ENCODE measurements at places on chromosomes 5 and 9. TPM values are rescaled to one million over a fixed set of nuclear protein-coding genes. Genes with fewer than 3 reads are reported as not detected.
A peak's percentile ranks its signal among the peaks of the same experiment; 100 is the strongest.

Gene CDX1
- not detected for total RNA-seq

Gene IL9
- not detected for total RNA-seq

Gene SERF1A
- total RNA-seq = 5.0 TPM

Gene ADRA1B
- total RNA-seq = not detected

Gene ZFYVE16
- total RNA-seq = 5.9 TPM

Gene DAB2IP
- 0.54 TPM for total RNA-seq

Gene OR1L6
- not detected for total RNA-seq

Gene IL31RA
- total RNA-seq = not detected

Gene INSL6
- total RNA-seq = not detected

DNA sequence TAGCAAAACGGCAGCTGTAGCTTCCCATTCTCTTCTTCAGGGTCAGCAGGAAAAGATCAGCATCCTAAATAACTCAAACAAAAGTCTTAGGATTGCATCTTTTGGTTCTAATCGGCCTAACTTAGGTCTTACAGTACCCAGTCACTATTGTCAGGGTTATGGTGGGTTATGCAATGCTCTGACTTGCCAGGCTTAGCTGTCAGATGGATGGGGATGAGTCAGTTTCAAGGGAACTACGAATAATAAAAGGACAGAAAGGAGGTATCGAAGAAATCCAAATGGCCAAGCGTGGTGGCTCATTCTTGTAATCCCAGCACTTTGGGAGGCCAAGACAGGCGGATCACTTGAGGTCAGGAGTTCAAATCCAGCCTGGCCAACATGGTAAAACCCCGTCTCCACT lies 46.5 kb downstream of the PPP1R2B start:
- no peak for DNase-seq
- H3K27ac ChIP-seq = no peak overlapping the region
- no peaks in the 10 kb centered on the region for H3K36me3 ChIP-seq
- peaks cover 25% of the 10 kb centered on the region for H3K4me1 ChIP-seq
- H3K4me3 ChIP-seq = no peak overlapping the region

GRCh38 chr9:137039611-137040366 lies 6.2 kb downstream of the NPDC1 start:
- no peak for DNase-seq
- H3K4me1 ChIP-seq = peaks cover 8% of the 10 kb centered on the region
- no peak overlapping the region for H3K27ac ChIP-seq
- no peaks in the 10 kb centered on the region for H3K36me3 ChIP-seq
- no peak overlapping the region for H3K4me3 ChIP-seq

DNA sequence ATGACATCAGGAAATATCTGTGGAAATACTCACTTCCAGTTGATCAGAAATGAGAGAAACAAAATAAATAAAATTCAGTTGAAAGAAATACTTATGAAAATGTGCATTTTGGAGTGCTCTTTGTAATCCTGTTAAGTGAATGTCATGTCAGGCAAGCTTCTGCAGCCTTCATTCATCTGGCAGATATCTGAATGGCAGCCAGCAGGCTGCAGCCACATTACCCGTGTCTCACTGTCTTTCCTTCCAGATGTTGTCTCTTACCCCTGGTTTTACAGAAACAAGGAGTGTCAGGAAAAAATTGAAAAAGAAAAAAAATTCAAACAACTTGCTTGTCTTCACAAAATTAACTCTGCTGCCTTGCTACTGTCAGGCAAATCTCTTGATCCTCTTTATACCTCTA lies 445.0 kb upstream of the RIOK2 start:
- H3K36me3 ChIP-seq = no peaks in the 10 kb centered on the region
- no peaks in the 10 kb centered on the region for H3K27me3 ChIP-seq
- no peak overlapping the region for H3K4me3 ChIP-seq
- no peak overlapping the region for H3K27ac ChIP-seq
- no peaks in the 10 kb centered on the region for H3K4me1 ChIP-seq

- H3K27me3 ChIP-seq = no peaks in the 10 kb centered on the region
- no peaks in the 10 kb centered on the region for H3K4me1 ChIP-seq
- no peak for DNase-seq
- H3K4me3 ChIP-seq = no peak overlapping the region
- H3K36me3 ChIP-seq = no peaks in the 10 kb centered on the region
- no peak overlapping the region for H3K27ac ChIP-seq
Observed at GRCh38 chr5:28012538-28012937, 974.2 kb upstream of the CDH9 start.

- H3K36me3 ChIP-seq = peaks cover 2% of the 10 kb centered on the region
- peaks cover 5% of the 10 kb centered on the region for H3K27me3 ChIP-seq
- DNase-seq = no peak
- peaks cover 22% of the 10 kb centered on the region for H3K4me1 ChIP-seq
Observed at GRCh38 chr5:14441641-14442040, 140.0 kb upstream of the OTULINL start.

DNA sequence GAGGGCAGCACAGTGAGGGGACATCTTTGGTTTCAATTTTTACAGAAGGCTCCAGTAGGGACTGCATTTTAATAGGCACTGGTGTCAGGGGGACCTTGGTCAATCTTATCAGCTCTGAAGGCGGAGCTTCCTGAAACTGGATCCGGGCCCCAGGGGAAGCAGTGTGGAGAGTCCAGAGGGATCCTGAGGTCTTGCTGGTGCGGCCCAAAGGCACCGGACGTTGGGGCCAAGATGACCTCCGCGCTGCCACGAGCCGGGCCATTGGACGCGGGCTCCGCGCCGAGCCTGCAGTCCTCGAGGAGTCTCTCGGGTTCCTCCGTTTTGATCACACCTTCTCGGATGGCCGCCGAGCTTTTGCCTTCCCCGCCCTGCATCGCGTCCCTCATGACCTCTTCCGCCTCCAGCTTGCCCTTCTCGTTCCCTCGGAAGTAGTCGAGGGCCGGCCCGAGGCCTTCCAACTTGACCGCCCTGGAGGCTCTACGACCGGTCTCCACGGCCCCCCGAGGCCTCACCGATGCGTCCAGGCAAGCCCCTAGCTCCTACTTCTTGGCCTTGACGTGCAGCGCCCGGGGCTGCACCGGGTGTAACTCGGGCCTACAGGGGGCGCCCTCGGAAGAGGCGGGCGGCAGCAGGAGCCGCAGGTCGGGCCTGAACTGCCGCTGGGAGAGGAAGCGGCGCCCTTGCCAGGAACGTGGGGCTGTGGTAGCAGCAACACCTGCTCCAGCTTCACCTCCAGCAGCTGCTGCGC lies 18.8 kb downstream of the C5orf52 start:
- no peaks in the 10 kb centered on the region for H3K36me3 ChIP-seq
- no peak overlapping the region for H3K27ac ChIP-seq
- H3K4me3 ChIP-seq = no peak overlapping the region
- no peaks in the 10 kb centered on the region for H3K4me1 ChIP-seq
- DNase-seq = peak; percentile 22
- H3K27me3 ChIP-seq = no peaks in the 10 kb centered on the region

GRCh38 chr5:135357685-135358084 lies 41.3 kb downstream of the MACROH2A1 start:
- H3K4me1 ChIP-seq = peaks cover 4% of the 10 kb centered on the region
- H3K27ac ChIP-seq = no peak overlapping the region
- no peak for DNase-seq

- no peaks in the 10 kb centered on the region for H3K36me3 ChIP-seq
- H3K4me3 ChIP-seq = no peak overlapping the region
- H3K4me1 ChIP-seq = no peaks in the 10 kb centered on the region
- H3K27me3 ChIP-seq = peaks cover 5% of the 10 kb centered on the region
Observed at GRCh38 chr5:36033486-36033885, 33.2 kb downstream of the UGT3A2 start.

DNA sequence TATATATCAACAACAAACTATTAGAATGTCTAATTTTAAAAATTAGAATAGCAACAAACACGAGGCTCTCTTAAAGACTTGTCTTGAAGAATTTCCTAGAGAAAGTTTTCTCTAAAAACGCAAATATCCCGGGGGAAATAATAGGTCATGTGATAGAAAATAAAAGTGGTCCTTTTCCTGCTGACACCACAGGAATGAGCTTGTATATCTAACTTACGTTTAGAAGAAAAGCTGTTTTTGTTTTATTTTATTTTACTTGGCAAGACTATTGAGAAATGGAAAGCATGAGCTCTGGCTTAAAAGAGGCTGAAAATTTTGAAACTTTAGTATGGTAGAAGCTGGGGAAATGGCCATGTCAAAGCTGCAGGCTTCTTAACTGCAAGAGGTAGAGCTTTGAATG lies 465.0 kb downstream of the AGTPBP1 start:
- H3K27me3 ChIP-seq = peaks cover 3% of the 10 kb centered on the region
- no peaks in the 10 kb centered on the region for H3K4me1 ChIP-seq
- no peaks in the 10 kb centered on the region for H3K36me3 ChIP-seq
- H3K27ac ChIP-seq = no peak overlapping the region

- no peaks in the 10 kb centered on the region for H3K27me3 ChIP-seq
- no peak for DNase-seq
- H3K4me1 ChIP-seq = no peaks in the 10 kb centered on the region
- no peak overlapping the region for H3K4me3 ChIP-seq
- H3K36me3 ChIP-seq = peaks cover 3% of the 10 kb centered on the region
Observed at GRCh38 chr9:108663422-108663821, 192.4 kb downstream of the ACTL7B start.

GRCh38 chr9:13759551-13759950 lies 480.1 kb upstream of the MPDZ start:
- no peaks in the 10 kb centered on the region for H3K27me3 ChIP-seq
- no peak overlapping the region for H3K27ac ChIP-seq
- no peaks in the 10 kb centered on the region for H3K4me1 ChIP-seq
- DNase-seq = no peak
- H3K36me3 ChIP-seq = no peaks in the 10 kb centered on the region
- no peak overlapping the region for H3K4me3 ChIP-seq

DNA sequence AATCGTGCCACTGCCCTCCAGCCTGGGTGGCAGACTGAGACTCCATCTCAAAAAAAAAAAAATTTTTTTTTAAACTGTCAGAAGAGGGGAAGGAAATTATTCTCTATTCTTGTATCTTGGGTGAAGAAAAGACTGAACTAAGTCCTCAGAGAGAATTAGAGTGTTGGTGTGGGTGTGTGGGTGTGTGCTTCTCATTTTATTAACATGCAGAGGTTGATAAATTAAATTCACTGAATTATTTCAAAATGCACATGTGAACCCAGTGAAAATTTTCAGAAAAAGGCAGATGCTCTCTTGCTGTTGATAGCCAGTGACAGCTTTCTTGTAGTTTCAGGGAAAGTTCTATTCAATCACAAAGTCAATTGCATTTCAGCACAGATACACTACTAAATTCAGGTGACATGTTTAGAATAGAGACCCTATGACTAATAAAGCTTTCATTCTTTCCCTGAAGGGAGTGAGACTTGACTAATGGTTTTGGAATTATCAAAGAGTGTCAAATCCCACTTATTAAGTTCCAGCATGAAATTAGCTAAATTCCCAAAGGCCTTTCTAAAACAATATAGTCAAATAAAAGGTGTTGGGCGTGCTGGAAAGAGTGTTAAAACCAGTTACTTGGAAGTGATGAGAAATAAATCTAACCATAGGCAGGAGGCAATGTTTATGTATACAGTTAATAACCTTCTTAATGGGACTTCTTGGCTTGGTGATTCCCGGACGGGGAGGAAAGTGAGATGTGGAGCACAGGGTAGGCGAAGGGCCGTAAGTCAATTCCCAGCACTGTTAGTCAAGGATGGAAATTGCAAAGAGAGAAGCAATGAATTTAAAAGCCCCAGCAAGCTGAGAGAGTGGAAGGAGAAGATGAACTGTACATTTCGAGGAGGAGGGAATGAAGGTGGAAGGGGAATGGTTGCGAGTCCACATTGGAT lies 103.2 kb upstream of the SPATA31D4 start:
- no peak overlapping the region for H3K4me3 ChIP-seq
- H3K4me1 ChIP-seq = no peaks in the 10 kb centered on the region
- no peak for DNase-seq
- H3K36me3 ChIP-seq = no peaks in the 10 kb centered on the region
- no peaks in the 10 kb centered on the region for H3K27me3 ChIP-seq

- H3K4me1 ChIP-seq = no peaks in the 10 kb centered on the region
- DNase-seq = no peak
- no peaks in the 10 kb centered on the region for H3K36me3 ChIP-seq
- no peak overlapping the region for H3K27ac ChIP-seq
- no peaks in the 10 kb centered on the region for H3K27me3 ChIP-seq
Observed at GRCh38 chr9:114004221-114004716, 73.8 kb downstream of the AMBP start.

DNA sequence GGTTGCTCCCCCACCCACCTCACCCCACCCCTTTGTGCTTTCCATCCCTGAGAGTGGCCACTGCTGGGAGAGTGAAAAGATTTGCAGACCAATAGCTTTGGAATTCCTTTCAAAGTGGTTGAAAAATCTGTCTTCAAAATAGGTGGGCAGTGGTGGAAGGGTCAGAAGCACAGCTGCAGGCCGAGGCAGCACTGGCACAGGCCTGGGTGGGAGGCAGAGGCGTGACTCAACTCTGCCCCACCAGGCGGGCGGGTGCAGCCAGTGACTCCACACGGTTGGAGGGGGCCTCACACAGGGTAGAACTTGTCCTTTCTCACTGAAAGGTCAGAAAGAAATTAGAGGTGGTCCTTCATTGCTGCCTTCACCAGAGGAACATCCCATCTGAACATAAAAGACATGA lies 214.9 kb upstream of the TBCA start:
- DNase-seq = no peak
- no peaks in the 10 kb centered on the region for H3K27me3 ChIP-seq
- H3K4me1 ChIP-seq = no peaks in the 10 kb centered on the region
- no peak overlapping the region for H3K27ac ChIP-seq
- peaks cover 4% of the 10 kb centered on the region for H3K36me3 ChIP-seq

DNA sequence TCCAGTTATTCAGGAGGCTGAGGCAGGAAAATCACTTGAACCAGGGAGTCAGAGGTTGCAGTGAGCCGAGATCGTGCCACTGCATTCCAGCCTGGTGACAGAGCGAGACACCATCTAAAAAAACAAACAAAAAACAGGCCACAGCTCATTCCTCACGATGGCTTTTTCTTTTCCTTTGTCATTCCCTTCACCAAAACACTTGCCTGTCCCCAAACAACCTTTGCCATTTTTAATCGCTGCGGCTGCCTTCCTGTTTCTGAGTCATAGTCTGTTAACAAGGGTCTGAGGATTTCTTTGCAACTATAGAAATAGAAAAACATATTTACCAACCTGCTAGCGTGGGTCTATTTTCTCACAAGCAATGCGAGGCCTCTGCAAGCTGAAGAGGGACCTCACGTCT lies 123.0 kb upstream of the FSTL4 start:
- no peak overlapping the region for H3K27ac ChIP-seq
- H3K4me3 ChIP-seq = no peak overlapping the region
- DNase-seq = no peak
- H3K27me3 ChIP-seq = no peaks in the 10 kb centered on the region

DNA sequence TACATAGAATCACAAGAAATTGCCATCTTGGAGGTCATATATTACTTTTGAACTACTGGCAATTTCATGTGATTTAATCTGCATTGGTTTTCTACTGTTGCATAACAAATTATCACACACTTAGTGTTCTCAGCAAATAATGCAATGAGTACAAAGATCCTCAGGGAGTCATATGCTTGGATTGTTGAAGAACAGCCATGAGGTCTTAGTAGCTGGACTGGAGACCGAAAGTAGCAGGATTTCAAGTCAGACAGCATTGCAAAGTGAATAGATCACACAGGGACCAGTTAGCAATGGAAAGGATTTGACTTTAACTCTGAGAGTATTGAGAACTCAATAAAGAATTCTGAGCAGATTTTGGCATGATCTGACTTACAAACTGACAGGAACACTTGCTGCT lies 32.2 kb upstream of the FRMD3 start:
- H3K4me1 ChIP-seq = no peaks in the 10 kb centered on the region
- H3K27ac ChIP-seq = no peak overlapping the region
- H3K4me3 ChIP-seq = no peak overlapping the region
- DNase-seq = no peak

- no peak for DNase-seq
- H3K27me3 ChIP-seq = peaks cover 1% of the 10 kb centered on the region
- H3K4me1 ChIP-seq = peaks cover 17% of the 10 kb centered on the region
- H3K27ac ChIP-seq = no peak overlapping the region
Observed at GRCh38 chr5:10486511-10487344, 45.0 kb downstream of the ROPN1L start.

Data from activated CD8-positive, alpha-beta T cell treated with anti-CD3 and anti-CD28 coated beads for 36 hours (primary cell).